ENCODE measurements at places on chromosomes 13 and 19.

DNA sequence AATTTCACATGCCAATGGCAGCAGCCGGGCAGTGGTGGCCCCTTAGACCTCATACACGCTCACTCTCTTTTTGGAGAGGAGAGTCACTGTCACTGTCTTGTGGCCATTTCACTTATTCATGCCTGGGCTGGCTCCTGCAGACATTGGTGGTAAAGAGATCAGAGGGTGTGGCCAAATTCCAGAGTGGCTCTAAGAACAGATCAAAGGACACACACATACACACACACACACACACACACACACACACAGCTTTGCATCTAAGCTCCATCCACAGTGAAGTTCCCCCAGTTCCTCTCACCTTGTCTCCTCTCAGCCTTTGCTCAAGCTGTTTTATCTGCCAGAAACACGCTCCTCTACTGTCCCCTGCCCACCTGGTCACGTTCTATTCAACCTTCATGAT lies 46.5 kb upstream of the KPNA3 start:
- DNase-seq = no peak

GRCh38 chr19:13022859-13023636 lies 27.8 kb downstream of the NFIX start:
- no peak for DNase-seq

DNA sequence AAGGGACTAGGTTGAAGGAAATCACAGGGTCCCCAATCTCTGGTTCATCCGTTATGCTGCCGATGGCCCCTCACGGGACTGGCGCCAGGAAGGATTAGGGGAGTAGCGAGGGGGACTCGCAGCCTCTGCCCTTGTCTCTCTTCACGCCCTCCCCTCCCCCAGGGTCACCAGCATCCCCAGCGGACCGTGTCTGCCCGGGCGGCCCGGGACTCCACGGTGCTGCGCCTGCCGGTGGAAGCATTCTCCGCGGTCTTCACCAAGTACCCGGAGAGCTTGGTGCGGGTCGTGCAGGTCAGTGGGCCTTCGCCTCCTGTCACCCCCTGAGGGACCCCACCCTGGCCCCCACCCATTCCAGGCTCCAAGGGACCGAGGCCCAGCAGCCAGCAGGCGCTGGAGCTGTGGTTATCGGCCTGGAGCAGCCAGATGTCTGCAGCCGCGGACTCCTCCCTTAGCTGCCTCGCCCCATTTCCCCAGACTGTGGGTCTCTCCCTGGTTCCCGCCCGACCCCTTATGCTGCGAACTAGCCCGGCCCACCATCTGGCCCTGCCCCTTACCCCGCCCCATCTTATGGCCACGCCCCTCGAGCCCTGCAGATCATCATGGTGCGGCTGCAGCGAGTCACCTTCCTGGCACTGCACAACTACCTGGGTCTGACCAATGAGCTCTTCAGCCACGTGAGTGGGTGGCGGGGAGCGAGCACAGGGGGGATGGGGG lies 5.4 kb downstream of the PNPLA6 start:
- DNase-seq = no peak

DNA sequence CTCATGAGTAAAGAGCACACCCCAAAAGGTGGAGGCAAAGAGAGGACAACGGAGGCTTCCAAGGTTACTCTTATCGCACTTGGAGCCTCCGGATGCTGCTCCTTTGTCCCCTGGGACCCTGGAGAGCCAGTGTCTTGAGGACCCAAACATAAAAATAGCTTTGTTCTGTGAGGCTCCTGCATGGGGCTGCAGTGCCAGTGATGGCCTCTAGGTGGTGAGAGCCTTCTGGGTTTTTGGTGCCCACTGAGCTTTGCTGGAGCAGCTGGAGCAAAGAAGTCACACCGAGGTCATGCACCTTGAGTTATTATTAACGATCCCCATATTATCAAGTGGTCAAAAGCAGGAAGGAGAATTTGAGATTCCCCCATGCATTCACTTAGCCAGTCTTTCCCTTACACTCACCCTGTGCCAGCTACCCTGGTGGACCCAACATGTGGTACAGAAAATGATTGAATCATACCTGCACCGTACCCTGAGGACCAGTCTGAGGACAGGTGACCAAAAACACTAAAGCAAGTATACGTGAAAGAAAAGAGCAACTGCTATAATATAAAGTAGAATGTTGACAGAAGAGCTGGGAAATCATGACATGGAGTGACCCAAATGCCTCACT lies 41.5 kb downstream of the ZNF682 start:
- DNase-seq = peak; percentile 1

- no peak for DNase-seq
Observed at GRCh38 chr13:106602178-106602577, 34.2 kb upstream of the ARGLU1 start.

GRCh38 chr13:97851269-97851668 lies 102.2 kb upstream of the IPO5 start:
- no peak for DNase-seq

- no peak for DNase-seq
Observed at GRCh38 chr13:22040810-22041364, 370.0 kb downstream of the FGF9 start.

GRCh38 chr13:107457686-107458085 lies 757.6 kb downstream of the LIG4 start:
- DNase-seq = no peak

Data from stimulated activated CD4-positive, alpha-beta T cell treated with anti-CD3 and anti-CD28 coated beads, TNF-alpha, amount 100 ng/mL, for 48 hours (primary cell).